ENCODE measurements at places on chromosomes 11 and 22.

- no peak for DNase-seq
Measured at GRCh38 chr22:49042877-49043859, 784.5 kb downstream of the BRD1 start.

- DNase-seq = no peak
Measured at GRCh38 chr11:92969634-92970347, at the start of gene MTNR1B. MTNR1B (plus strand) TSS chr11:92969651; CDS start chr11:92969726, 75 bp downstream.

- no peak for DNase-seq
Measured at GRCh38 chr22:38724926-38725571, 19.3 kb downstream of the GTPBP1 start.

GRCh38 chr11:124863137-124863825 is 2.0 kb upstream of the ROBO3 start:
- DNase-seq = no peak

GRCh38 chr11:33185756-33186155 is 24.5 kb upstream of the CSTF3 start:
- no peak for DNase-seq

DNA sequence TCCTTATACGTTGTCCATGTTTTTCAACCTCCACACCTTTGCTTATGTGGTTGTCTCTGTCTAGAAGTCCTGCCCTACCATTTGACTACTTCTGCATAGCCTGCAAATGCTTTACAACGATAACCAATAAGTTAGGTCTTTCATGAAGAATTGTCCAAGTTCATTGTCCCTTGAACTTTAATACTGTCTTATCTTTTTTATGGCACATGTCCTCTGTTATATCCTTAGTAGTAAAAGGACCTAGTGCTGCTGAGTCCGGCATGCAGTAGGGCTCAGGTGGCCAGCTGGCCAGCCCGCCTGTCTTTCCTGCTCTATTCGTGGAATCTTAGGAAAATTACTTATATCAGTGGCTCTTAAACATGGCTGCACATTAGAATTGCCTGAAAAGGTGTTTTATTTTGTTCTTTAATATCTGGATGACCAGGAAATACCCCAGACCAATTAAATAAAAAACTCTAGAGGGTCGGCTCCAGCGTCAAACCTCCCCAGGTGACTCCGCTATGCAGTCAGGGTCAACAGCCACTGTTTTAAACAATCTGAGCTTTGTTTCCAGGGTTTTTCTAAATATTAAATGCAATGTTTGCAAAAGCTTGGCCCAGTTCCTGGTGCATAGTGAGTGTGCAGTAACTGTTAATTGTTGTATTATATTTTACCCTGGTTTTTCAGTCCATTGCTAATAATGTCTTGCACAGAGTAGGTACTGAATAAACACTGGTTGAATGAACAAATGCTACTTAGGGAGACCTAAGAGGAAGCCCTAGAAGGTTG is 64.6 kb upstream of the SESN3 start:
- no peak for DNase-seq
